ENCODE measurements at places on chromosomes 1 and 21.

- DNase-seq: no peak
Measured at GRCh38 chr21:29235714-29236197, 63.0 kb upstream of the BACH1 start.

DNA sequence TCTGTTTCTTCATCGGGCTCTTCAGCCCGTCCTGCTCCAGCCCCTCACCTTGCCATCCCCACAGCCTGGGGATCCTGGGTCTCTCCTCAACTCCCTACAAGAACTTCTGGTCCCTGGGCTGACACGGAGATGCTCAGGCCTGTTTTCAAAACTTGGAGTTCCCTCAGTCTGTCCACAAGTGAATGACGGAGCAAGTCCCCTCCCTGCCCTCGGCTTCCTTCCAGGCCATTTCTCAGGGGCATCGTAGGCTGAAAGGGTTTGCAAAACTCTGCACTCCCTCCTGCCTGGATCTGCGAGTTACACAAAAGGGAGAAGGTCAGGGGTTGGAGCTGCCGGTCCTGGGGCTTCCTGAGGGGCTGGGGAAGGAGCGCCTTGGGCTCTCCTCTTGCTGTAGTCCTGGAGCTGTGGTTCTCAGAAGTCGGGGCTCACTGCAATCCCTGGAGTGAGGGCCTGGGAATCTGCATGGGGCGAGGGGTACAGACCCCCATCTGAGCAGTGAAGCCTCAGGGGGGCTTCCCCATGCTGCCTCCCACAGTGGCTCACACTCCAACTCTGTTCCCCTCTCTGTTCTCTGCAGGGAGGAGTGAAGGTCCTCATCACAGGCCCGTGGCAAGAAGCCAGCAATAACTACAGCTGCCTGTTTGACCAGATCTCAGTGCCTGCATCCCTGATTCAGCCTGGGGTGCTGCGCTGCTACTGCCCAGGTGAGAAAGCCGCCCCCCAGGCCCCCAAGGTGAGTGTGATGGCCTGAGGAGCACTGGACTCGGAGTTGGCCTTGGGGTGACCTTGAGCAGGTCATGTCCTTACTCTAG lies 100.6 kb upstream of the VAMP3 start:
- no peak for DNase-seq

- DNase-seq: peak; percentile 15
Measured at GRCh38 chr1:27388337-27389005, 4.0 kb upstream of the GPR3 start.

GRCh38 chr1:26706315-26706714 lies 10.5 kb downstream of the ARID1A start:
- no peak for DNase-seq

- DNase-seq: no peak
Measured at GRCh38 chr1:61224609-61225008, 142.2 kb downstream of the NFIA start.

DNA sequence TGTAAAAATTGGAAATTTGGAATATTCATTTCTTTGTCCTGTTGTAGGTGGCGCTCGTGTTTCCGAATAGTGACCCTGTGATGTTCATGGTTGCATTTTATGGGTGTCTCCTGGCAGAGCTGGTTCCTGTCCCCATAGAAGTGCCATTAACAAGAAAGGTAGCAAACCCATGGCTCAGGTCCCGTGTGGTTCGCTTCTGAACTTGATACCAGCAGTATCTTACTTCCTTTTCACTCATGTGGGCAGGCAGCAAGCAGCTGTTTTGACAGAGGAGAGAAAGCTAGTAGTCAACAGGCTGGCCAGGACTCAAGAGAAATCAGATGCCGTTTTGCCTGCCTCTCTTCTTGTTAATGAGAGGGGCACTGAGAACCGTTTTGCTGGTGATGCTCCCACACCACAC lies 72.8 kb downstream of the S100B start:
- no peak for DNase-seq

DNA sequence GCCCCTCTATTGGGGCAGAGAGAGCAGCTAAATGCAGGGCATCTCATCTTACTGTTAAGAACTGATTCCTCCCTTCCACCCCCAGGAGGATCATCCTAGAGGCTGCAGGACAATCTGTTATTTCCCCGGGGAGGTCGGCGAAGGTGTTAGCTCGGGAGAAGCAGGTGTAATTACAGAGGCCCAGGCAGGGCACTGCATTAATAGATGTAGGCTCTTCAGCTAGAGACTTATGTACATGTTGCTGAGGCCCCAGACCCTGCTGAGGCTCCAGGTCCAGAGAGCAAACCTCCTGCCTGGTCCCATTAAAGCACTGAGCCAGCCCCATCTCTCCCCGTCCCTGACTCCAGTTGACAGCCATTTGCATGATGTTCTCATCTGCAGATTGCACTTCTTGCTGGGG lies 320.3 kb upstream of the VAMP3 start:
- DNase-seq: no peak

GRCh38 chr1:21696931-21697330 lies 27.8 kb upstream of the RAP1GAP start:
- no peak for DNase-seq

- no peak for DNase-seq
Measured at GRCh38 chr1:6922096-6922931, 137.1 kb downstream of the CAMTA1 start.

DNA sequence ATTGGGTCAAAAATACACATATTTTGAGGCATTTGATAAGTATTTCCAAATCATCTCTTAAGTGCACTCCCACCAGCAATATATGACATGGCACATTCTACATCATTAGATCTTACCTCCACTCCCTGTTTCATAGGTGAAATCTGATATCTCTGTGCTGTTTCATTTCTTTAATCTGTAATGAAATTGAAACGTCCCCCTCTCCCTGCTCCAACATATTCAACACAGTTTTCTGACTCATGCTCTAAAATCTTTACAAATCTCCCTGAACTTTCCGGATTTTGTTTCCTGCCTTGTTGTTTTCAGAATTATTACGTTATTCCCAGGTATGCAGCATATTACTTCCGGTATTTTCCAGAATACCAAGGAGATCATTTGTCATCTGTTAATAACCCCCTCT lies 66.1 kb upstream of the AKT3 start:
- DNase-seq: no peak

- DNase-seq: no peak
Measured at GRCh38 chr1:13871886-13872285, 171.9 kb downstream of the PRDM2 start.

- no peak for DNase-seq
Measured at GRCh38 chr1:155202198-155202597, 5.5 kb downstream of the THBS3 start.

GRCh38 chr1:25643929-25644328 lies 27.3 kb downstream of the MAN1C1 start:
- no peak for DNase-seq

- no peak for DNase-seq
Measured at GRCh38 chr1:217586586-217586985, 44.3 kb downstream of the GPATCH2 start.

GRCh38 chr1:54371038-54371941 lies 34.9 kb downstream of the SSBP3 start:
- DNase-seq: no peak

DNA sequence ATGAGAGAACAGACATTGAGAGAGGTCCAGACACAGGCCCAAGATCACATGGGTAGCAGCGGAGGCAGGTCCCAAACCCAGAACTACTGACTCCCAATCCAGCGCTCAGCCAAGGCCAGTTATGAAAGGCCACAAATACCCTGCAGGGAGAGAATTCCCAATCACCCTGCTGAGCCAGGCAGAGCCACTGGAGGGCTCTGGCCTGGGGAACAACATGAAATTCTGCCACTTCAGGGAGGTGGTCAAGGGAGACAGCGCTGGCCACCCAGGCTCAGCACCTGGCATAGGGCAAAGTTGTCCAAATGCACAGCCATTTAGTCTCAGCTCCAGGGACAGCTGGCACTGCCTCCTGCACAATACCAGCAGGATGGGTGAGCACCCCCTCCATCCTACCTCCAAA lies 27.5 kb downstream of the SLC9A1 start:
- no peak for DNase-seq

GRCh38 chr1:92679980-92680379 lies 104.9 kb downstream of the EVI5 start:
- no peak for DNase-seq

- no peak for DNase-seq
Measured at GRCh38 chr1:9073143-9073542, 3.7 kb upstream of the SLC2A5 start.

- DNase-seq: no peak
Measured at GRCh38 chr1:74012583-74012982, 185.4 kb downstream of the LRRIQ3 start.

GRCh38 chr1:157313240-157313807 lies 175.1 kb upstream of the ETV3 start:
- DNase-seq: no peak

DNA sequence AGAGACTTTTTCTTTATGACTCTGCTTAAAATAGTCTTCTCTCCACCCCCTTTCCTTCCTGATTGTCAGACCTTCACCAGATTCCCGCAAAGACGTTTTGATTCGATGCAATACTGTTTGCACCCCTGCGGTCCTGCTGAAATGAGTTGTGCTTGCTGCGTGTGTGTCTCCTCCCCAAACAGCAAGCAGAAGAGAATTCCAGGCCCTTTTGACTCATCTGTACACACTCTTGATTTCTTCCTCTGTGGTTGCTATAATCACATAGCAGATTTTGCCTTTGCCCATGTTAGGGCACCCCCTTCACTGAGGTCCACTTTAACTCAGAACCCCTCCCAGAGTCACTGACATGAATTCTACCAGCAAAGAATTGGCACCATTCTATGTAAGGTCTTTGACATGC lies 136.5 kb downstream of the ZZZ3 start:
- peak; percentile 21 for DNase-seq

DNA sequence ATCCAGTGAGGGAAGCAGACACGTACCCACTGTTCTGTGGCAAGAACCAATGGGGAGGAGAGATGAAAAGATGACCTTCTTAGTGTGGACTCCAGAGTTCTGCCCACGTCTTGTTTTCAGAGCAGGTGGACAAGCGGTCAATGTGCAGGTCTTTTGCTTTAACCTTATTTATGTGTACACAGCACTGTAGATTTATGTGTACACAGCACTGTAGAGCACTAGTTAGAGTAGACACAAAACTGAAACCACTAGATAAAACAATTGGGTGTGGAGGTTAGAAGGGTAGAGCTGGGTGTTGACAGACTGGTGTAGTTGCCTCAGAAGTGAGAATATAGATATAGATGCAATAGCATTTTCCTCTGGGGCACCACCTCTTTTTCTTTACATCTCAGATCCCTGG lies 150.0 kb downstream of the MAGI3 start:
- DNase-seq: no peak

GRCh38 chr1:227790034-227790400 lies 25.5 kb upstream of the PRSS38 start:
- no peak for DNase-seq

DNA sequence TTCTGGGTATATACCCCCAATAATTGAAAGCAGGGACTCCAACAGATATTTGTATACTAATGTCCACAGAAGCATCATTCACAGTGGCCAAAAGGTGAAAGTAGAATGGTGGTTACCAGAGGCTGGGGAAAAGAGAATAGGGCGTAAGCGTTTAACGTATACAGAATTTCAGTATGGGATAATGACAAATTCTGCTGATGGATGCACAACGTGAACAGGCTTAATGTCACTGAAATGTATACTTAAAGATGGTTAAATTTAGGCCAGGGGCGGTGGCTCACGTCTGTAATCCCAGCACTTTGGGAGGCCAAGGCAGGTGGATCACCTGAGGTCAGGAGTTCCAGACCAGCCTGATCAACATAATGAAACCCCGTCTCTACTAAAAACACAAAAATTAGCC lies 4.4 kb upstream of the NFYC start:
- no peak for DNase-seq

DNA sequence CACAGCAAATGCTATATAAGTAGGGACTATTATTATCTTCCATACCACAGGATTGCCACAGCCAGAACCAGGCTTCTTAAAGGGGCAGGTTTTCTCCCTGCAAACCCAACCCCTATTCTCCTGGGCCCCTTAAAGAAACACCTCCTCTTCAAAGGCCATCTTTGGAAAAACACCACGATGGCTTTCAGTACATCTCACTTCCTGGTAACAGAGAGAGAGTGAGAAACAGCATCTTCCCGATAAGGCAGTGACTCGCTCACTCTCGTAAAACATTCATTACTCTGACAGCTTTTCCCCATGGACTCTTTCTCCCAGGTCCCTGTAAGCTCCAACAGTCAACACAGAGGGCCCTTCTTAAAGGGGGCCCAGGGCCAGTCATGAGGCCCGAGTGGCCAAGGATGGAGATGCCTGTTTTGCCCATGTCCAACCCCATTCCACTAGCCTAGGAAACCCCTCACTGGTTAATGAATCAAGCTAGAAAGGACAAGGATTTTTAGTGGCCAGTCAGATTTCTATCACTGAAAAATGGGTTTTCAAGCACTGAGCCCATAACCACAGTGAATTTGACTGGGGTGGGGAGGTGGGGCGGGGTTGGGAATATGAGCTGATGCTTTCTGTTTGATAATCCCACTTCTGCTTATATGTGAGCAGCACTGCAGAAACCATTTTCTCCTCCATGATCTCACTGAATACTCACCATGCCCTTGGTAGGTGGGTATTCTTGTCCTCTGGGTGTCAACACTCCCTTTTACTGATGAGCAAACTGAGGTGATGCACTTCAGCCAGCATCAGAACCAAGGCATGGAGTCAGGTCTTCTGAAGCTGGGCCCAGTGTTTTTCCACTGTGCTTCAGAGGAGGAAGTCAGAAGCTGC lies 3.6 kb upstream of the NAV1 start:
- DNase-seq: no peak

GRCh38 chr1:11802616-11802972 lies 3.2 kb downstream of the MTHFR start:
- DNase-seq: no peak

GRCh38 chr21:27590271-27590670 lies 623.4 kb upstream of the ADAMTS5 start:
- DNase-seq: no peak

DNA sequence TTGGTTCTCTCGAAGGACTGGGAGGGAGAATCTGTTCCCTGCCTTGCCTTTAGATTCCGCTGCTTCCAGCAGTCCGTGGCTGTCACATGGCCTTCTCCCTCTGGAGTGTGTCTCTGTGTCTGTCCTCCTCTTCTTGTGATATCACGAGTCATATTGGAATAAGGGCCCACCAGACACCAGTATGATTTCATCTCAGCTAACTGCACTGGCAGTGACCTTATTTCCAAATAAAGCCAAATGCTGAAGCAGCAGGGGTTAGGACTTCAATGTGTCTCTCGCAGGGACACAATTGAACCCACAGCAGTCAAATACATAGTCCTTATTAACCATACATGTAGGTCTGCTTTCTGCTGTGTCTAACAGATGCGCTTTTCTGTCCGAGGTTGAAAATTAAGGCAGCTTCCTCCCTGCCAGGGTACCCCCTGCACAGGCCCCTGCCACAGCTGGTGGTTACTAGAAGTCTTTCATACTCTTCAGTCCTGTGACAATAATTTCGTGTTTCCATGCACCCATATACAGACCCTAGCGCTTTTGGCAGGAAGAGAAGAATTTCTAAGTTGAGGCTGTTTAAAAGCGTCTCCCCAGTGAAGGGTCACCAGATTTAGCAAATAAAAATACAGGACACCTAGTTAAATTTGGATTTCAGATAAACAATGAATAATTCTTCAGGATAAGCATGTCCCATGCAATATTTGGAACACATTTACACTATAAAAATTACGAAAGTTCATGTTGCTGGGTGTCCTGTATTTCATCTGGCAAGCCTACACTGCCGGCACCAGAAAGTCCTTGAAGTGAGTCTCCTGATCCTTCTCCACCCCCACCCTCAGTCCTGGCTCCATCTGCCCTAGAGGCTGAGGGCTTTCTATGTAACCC lies 182.1 kb downstream of the ETS2 start:
- peak; percentile 13 for DNase-seq

- no peak for DNase-seq
Measured at GRCh38 chr1:150609732-150610131, 19.7 kb downstream of the ENSA start.

GRCh38 chr1:202688401-202688800 lies 21.9 kb downstream of the SYT2 start:
- DNase-seq: no peak

Data from GDM1 (cell line).